Lung (tissue), 17 donors: ENCODE measurements at places on chromosomes 5 and 9.
A peak's percentile ranks its signal among the peaks of the same experiment; 100 is the strongest.

DNA sequence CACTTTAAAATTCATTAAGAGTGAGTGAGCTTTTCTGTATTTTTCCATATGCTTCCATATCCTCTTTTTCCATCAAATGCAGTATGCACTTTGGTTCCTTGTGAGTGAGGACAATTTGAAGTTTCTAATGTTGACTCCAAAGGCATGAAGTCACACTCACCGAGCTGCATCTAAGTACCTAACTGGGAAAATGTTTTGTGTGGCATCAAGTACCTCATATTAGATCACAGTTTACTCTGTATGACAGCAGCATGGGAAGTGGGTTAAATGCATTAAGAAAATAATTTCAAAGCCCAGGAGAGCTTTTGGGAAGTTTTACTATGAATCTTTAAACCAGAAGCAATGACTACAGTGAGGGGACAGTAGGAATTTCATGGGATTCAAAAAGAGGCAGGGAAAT lies 207.0 kb downstream of the EFNA5 start:
- no peak for DNase-seq

GRCh38 chr9:630817-631216 lies 210.7 kb upstream of the DMRT1 start:
- no peak for DNase-seq

- no peak for DNase-seq
Measured at GRCh38 chr9:95021166-95021886, 294.8 kb downstream of the AOPEP start.

- DNase-seq, result no peak
Measured at GRCh38 chr5:101539315-101539714, 636.2 kb upstream of the ST8SIA4 start.

DNA sequence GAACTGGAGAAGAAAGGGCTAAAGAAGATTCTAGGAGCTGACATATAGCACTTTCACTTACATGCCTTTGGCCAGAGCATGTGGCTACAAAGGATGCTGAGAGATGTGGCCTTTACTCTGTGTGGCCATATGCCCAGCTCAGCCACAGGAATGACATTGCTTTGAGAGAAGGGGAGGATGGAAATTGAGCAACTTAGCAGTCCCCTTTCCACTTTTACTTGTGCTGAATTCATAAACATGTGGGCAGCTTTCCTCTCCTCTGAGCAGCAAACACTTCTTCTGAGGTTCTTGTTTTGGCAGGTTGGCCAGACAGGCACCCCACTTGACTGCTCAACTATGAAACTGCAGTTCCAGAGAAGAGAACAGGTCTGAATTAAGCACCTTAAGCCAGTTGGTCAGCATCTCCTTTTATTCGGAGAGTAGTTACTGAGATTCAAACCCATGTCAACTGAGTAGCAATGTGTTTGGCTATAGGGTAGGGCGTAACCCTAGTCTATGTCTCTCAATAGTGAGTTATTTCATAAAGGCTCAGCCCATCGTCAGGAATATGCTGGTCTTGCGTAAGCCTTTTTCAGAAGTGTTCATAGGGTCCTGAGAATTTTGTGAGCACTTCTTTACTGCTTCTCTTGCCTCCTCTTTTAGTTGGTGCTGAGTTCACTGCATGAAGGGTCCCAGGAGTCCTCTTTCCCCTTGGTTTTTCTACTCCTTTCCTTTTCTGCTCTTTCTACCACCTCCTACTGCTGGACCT lies 134.5 kb downstream of the PALM2AKAP2 start:
- no peak for DNase-seq

GRCh38 chr9:5579881-5580280 lies 49.0 kb upstream of the RIC1 start:
- no peak for DNase-seq

DNA sequence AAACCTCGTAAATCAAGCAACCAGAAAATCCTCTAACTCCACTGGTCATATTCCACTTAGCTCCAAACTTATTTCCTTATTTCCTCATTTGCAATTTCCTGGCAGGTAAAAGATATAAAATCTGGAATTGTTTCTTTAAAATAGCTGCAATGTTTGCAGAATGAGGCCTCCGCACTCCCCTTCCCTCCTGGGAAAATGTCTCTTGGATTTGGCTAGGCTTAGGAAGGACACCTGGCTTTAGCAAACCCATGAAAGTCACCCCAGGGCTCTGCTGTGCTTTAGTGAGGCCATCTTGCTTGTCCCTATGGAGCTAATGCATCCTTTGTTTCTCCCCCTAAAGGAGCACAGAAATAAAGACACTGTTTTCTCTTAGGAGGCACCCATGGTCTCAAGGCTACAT lies 10.5 kb downstream of the ARSB start:
- no peak for DNase-seq

GRCh38 chr9:515665-516064 lies 301.0 kb downstream of the DOCK8 start:
- DNase-seq, result no peak

DNA sequence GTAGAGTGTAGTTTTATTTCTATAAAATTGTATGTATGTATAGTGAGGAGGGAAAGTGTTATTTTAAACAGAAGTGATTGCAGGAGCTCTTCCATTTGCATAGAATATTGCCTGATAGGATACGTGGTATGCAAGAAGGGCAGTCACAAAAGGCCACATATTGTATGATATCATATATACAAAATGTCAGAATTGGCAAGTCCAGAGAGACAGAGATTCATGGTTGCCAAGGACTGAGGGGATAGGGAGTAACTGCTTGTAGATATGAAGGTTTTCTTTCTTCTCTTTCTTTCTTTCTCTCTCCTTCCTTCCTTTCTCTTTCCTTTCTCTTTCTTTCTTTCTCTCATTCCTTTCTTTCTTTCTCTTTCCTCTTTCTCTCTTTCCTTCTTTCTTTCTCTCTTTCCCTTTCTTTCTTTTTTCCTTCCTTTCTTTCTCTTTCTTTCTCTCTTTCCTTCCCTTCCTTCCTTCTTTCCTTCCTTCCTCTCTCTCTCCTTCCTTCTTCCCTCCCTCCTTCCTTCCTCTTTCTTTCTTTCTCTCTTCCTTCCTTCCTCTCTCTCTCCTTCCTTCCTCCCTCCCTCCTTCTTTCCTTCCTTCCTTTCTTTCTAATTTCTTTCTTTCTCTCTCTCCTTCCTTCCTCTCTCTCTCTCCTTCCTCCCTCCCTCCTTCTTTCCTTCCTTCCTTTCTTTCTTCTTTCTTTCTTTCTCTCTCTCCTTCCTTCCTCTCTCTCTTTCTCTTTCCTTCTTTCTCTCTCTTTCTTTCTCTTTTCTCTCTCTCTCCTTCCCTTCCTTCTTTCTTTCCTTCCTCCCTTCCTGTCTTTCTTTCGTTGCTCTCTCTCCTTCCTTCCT lies 24.5 kb upstream of the WDR38 start:
- DNase-seq, result no peak

GRCh38 chr5:156367597-156367996 lies 40.6 kb downstream of the SGCD start:
- DNase-seq, result no peak

- no peak for DNase-seq
Measured at GRCh38 chr5:143527808-143528207, 124.3 kb upstream of the NR3C1 start.

DNA sequence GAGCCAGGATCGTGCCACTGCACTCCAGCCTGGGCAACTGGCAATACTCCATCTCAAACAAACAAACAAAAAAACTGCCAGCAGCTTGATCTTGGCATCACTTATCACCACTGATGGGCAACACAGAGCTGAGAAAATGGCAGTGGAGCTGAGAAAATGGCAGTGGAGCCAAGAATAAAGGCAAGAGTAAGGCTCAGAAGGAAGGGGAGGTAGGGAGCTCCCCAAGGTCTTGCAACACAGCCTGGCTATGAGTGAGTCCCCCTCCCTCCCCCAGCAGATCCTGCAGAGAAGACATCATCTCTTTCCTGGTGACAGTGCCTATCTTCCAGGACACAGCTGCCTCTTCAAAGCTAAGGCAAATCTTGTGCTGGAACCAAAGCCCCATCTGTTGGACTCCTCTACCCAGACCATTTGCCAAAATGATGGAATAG lies 70.3 kb downstream of the UGCG start:
- DNase-seq, result no peak

GRCh38 chr9:108645520-108645919 lies 210.3 kb downstream of the ACTL7B start:
- DNase-seq, result no peak

DNA sequence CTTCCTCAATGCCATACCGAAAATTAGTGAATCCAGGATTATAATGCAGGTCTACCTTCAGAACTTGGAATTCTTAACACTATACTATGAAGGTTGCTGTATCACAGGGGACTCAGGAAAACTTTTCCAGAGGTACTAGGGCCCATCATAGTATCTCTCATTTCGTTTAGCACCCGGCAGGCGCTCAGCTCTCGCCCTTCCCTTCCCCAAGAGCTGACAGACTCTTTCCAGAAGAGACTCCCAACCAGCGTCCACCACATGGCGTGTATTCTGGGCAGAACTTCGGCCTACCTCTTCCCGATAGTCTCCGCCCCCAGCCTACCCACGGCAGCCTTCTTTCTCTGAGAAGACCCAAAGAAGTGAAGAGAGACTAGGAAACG lies 271 bp downstream of the NOL8 start:
- no peak for DNase-seq

DNA sequence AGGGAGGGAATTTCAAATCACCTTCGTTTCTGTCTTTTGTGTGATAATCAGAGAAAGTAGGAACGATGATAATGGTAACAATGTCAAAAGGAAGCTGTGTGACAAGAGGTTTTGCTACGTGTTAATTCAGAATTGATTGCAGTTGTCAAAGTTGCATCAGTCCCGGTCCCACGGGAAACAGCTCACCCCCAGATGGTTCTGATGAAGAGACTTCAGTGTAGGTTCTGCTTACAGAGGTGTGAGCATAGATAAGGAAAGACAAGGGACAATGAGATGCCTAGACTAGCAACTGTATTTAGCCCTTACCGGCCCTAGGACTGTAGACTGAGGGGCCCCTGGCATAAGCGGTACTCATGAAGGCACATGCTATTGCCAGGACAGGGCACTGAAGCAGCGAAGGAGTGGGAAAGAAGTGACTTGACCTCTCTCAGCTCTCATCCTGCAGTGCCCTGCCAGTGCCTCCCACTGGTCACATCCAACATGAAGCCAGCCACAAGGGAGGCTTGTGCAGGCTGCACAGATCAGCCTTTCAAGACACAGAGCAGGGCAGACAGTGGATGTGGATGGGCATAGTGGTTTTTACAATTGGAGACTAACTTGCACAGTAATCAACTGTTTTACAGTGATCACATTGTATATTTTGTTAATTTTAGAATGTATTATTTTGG lies 21.1 kb downstream of the PDE8B start:
- no peak for DNase-seq

DNA sequence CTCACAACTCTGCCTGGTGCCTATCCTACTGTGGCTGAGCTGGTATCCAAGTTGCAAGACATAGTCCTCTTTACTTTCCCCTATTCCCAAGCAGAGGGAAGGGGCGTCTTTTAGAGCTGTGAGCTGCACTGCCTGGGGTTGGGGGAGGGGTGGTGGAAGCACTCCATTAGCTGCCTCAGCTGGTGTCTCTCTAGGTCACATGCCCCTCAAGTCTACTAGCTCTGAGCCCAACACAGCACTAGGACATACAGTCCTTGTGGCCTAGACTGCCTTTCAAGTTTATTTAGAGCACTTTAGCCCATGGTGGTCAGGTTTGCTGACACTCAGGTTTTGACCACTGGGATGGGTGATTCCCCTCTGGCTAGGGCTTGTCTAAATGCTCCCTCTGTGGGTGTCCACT lies 54.7 kb downstream of the SREK1 start:
- no peak for DNase-seq

- no peak for DNase-seq
Measured at GRCh38 chr9:129273136-129273895, 95.3 kb upstream of the IER5L start.

DNA sequence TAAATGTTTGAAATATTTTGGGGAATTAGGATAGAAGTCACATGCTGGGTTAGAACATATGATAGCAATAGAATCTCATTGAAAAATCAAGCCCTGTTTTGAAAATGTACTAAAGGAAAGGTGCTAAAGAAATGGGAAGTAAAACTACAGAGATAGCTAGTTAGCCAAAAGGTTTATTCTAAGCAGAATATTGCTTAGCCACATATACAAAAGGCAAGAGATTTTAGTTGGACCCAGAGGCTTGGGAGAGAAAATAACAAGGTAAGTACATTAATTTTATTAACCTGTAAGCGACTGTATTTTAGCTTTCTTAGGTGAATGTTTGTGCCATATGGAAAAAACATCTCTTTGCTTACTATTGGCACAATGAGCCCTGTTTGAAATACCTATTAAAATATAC lies 108.3 kb downstream of the RPS23 start:
- DNase-seq, result no peak

GRCh38 chr9:101323129-101323528 lies 61.7 kb downstream of the BAAT start:
- no peak for DNase-seq

GRCh38 chr9:20295555-20295954 lies 326.7 kb downstream of the MLLT3 start:
- DNase-seq, result no peak

GRCh38 chr5:54630738-54631359 lies 113.3 kb downstream of the SNX18 start:
- peak; percentile 46 for DNase-seq

DNA sequence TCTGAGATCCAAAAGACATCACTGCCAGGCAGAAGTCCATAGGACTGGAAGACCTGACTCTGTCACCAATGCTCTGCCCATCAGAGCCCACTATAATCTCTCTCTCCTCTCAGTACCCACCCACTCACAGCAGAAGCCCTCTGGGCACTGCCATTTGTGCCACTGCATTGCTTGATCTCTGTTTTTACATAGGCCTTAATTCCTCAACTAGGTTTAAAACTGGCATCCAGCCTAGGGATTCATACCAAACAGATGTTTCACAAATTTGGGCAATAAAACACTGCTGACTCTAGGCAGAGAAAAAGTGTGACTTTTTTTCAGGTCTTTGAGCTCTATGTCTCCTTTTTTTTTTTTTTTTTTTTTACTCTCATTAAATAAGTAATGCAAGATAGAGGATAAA lies 91.1 kb upstream of the RANBP3L start:
- DNase-seq, result peak; percentile 43

- DNase-seq, result no peak
Measured at GRCh38 chr5:58778888-58779287, 196.0 kb downstream of the RAB3C start.

DNA sequence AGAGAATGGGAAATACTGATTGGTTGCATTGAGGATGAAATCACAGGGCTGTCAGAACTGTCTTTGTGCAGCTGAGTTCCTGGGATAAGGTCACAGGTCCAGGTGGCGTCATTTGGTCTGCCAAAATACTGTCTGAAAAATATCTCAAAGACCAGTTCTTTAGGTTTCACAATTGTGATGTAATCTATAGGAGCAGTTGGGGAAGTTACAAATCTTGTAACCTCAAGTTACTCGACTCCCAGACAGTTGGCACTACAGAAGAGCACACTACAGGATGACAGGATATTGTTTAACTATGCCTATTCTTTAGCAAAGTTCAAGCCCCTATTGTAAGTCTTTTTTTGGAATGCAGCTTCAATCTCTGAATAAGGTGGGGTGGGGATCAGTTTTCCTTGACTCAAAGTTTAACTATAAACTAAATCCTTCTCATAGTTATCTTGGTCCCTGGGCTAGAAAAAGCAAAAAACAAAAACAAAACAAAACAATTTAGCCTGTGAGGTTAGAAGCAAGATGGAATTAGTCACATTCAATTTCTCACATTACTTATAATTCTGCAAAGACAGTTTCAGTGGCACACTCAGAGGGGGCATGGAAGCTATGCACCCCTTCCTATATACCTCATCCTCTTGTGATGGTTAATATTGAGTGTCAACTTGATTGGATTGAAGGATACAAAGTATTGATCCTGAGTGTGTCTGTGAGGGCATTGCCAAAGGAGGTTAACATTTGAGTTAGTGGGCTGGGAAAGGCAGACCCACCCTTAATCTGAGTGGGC lies 276.0 kb downstream of the AUH start:
- DNase-seq, result no peak

GRCh38 chr9:120846251-120846889 lies 3.6 kb upstream of the PSMD5 start:
- no peak for DNase-seq
